ENCODE measurements at places on chromosomes 5 and 9. TPM values are rescaled to one million over a fixed set of nuclear protein-coding genes. Genes with fewer than 3 reads are reported as not detected.

The NPR3 gene
- 2.2 TPM for total RNA-seq

The PTGDS gene
- 1.7 TPM for total RNA-seq

The SPATA31E1 gene
- total RNA-seq, result not detected

The ZNF367 gene
- total RNA-seq, result 12.6 TPM

The CORO2A gene
- total RNA-seq, result 19.8 TPM

The TAF1L gene
- total RNA-seq, result 0.07 TPM

The SETD9 gene
- 7.3 TPM for total RNA-seq

The FGFR4 gene
- total RNA-seq, result 14.7 TPM

The TRMO gene
- total RNA-seq, result 12.0 TPM
